ENCODE measurements at places on chromosomes 2 and 18.
A peak's percentile ranks its signal among the peaks of the same experiment; 100 is the strongest.

GRCh38 chr2:120546048-120546864, 189.4 kb upstream of the GLI2 start:
- no peak for DNase-seq

- DNase-seq: no peak
Measured at GRCh38 chr2:132978840-132979239, 308.8 kb upstream of the LYPD1 start.

DNA sequence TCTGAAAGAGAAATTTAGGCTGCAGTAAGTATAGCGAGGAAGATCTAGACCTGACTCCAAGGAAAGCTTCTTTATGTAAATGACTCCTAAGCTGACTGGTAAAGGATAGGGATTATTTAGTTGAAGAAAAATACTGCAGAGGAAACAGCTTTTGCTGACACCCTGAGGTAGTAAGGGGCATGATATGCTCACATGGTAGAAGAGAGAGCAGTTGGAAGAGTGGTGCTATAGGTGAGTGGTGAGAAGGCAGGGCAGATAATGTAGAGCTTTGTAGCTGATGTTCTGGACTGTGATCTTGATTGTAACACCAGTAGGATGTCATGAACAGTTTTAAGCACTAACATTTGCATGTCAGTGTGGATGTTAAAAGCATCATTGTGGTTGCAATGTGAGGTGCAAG, 639.1 kb upstream of the SLC39A10 start:
- no peak for DNase-seq

- DNase-seq: no peak
Measured at GRCh38 chr2:231339316-231339715, 56.2 kb upstream of the B3GNT7 start.

- DNase-seq: no peak
Measured at GRCh38 chr2:129061069-129061768, 742.6 kb upstream of the HS6ST1 start.

DNA sequence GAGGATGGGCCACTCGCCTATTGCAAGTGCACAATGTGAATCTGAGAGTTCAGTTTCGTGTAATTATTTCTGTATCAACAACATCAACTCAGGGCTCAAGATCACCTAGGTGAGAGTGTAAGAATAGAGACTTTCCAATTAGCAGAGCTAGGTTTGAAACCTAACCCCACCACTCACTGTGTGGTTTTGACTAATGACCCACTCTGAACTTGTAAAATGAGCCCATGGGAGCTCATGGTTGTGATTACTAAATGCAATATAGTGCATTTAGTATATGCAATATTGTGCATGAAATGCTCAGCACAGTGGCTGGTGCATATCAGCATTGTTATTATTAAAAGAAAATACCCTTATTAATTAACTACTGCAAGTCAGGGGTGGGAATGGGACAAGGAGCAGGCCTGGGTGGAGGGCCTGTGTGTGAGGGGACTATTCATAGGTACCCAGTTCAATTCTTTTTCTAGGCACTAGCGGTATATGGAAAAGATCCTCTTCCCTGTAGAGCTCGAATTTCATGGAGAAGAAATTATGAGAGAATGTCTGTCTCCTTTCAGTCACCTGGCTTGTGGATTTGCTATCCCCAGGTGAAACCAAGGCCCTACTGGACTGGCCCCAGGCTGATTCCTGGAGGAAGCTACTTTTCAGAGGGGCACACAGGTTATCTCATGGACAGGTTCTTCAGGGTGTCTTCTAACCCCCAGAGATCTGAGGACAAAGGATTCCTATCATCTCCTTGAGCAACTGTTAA, 169.5 kb downstream of the GFPT1 start:
- no peak for DNase-seq

DNA sequence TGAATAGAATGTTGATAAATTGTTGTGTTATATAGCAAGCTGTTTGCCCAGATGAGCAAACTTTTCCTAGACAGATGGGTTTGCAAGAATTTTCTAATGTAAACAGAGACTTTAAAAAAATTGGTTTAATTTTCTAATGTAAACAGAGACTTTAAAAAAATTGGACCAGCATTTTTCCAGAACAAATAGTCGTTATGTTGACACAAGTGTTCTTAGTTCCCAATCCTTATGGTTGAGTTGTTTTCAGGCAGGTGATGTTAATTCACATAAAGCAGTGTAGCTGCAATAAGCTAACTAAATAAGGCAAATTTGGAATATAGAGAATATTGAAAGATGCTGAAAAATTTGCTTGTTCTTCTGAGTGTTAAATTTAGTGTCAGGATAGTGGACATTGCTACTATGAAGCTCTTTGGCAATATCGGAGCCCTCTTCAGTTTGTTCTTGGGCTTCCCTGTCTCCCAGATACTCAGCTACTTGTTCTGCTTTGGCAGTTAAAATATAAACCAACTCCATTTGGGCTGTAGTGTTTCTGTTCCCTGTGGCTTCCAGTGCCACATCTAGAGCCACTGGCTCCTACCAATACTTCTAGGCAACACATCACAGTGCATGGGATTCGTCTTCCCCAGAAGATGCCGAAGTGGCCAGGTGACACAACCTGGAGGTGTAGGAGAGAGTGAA, 105.7 kb downstream of the DYNAP start:
- no peak for DNase-seq

DNA sequence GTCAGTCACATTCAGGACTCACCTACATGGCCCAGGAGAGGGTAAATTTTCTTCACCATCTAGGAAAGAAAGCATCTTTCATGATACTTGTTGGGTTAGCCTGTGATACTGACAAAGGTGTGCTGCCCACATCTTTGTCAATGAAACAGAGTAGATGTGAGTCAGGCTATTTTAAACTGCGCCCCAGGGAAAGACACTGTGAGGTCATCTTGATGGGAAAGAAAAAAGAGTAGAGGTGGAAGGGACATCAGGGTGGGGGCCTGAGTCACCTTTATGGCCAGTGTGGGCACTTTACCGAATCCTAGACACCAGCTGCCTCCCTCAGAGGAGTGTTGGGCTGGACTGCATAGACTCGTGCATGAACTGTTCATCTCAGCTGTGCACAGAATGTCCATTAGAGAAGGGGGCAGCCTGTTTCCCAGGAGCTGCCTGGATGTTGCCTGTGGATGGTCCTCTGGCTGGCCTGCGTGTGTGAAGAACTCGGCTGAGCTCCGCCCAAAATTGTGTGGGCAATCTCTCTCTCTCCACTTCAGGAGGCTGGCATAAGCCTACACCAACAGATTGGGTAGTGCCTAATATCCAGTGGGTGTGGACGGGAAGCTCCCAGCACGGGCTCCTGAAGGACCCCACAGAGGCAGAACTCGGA, 278.7 kb upstream of the PXDN start:
- DNase-seq: no peak

DNA sequence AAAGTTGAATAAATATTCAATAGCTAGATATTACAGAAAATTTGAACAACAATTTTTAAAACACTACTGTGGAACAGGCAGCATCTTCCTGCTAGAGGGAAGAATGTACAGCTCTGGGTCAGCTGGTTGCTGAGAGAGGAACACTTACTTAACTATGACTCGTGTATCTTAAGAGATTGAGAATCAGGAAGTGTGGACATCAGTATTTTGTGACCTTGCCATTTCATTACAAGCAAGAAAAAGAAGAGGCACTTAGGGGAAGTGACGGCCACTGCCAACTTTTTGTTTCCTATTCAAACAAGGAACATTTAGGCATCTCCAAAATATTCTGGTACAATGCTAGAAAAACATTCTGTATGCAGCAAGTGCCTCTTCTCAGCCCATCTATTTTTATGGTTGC, 45.9 kb downstream of the ITPRID2 start:
- DNase-seq: no peak

- DNase-seq: no peak
Measured at GRCh38 chr2:85695691-85696668, 1.8 kb downstream of the GNLY start.

GRCh38 chr2:132581991-132582738, 87.8 kb downstream of the LYPD1 start:
- DNase-seq: no peak

DNA sequence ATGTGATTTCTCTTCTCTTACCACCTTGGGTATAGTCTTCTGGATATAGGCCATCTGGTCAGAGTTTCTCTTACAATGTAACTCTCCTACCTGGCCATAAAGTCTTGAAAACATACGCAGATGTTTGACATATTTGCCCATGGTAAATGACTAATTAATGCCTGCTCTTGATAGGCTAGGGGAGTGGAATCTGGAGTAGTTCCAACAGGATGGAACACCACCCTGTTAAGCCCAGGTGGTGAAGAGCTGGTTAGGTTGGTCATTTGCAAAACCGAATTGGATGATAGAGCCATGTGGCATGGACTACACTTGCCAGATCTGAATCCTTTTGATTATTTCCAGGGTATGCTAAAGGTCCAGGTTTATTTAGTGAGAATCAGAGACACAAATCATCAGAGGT, 36.5 kb downstream of the HADHB start:
- DNase-seq: no peak

- no peak for DNase-seq
Measured at GRCh38 chr18:8760984-8761383, 55.6 kb downstream of the MTCL1 start.

DNA sequence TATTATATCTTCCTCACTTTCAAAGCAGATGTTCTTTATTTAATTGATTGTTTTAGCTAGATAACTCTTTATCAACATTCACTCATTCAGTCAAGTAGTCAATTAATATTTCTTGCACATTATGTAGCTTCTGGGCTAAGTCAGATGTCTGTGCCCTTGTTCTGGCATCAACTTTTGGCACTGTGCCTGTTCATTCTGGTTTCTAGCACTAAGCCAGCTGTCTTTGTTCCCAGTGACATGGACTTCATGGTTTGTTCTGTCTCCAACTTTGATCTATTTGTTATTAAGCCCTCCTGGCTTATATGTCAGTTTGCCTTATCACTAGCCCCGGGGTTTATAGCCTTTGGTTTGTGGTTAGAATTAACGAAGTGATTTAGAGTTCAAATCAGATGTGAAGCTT, 247.9 kb upstream of the SYT4 start:
- DNase-seq: peak; percentile 1

DNA sequence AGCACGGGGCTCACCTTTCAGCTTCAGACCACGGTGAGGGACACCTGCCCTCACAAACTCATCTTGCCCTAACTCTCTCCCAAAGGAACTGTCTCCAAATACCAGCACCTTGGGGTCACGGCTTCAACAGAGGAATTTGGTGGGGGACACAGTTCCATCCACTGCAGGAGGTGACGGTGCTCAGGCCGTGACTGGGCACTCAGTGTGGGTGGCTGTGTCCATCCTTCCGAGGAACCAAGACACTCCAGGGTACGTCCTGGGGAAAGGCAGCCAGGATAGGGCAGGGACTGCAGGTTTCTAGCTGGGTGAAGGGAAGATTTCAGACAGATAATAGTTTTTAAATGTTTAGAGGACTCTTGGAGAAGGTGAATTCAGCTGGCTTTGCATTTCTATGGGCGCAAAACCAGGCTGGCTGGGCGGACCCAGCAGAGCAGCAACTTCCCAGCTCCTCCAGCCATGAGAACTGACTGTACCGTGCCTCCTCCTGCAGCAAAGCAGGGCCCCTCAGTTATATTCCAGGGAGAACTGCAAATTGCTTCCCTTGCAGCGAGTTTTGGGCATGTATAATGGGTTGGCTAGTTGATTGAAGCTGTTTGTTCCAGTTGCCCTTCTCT, 23.9 kb upstream of the ALLC start:
- no peak for DNase-seq

- no peak for DNase-seq
Measured at GRCh38 chr18:56028514-56028913, 440.5 kb upstream of the TCF4 start.

DNA sequence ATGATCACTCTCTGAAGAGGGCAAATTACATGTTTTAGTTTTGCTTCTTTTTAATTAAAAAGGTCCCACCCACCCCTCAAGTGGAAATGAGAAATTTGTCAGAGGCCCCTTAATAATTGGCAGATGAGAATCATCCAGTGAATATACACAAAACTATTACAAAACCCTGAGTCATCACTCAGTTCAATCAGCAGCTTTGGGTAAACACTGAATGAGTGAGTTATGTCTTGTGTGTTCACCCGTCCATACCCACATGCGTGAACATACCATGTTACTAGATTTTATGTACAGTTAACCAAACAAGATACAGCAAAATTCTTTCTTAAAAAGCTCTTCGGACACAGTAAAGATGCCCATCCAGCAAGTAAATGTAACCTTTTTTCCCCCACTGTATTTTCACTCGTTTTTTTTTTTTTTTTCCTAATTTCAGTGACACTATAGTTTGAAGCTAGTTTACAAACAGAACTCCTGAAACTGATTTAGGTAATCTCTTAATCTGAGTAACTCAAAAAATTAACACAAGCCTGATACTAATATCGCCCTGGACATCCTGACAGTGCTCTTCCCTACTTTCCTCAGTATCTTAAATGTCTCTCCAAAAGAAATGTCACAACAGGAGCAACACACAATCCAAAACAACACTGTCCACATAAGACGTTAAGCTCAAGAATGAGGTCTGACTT, 1.4 kb downstream of the PSME4 start:
- no peak for DNase-seq

DNA sequence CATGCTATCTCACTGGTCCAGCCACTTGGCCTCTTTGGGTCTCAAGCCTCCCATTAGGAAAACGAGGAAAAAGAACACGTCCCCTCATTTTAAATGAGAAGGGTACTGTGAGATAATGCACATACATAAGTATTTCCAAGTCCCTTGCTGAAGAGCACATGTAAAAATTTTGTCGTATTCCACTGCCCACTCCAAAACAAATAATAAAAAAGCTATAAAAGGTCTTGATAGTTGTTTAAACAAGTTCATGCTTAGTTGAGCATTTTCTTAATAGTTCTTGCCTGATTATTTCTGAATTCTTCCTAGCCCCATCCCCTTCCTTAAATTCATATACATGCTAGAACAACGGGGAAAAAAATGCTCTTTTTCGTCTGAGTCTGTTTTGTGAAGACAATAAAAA, 110.2 kb upstream of the RNU4ATAC start:
- no peak for DNase-seq

- DNase-seq: no peak
Measured at GRCh38 chr2:15517793-15518192, 43.3 kb downstream of the NBAS start.

Measured in cerebellum (tissue), 4 donors.